Nephron progenitor cell (in vitro differentiated cells): ENCODE measurements at places on chromosomes 4 and X.

GRCh38 chr4:11446155-11446811 is 17.6 kb upstream of the HS3ST1 start:
- no peak for DNase-seq

GRCh38 chr4:6962211-6963041 is 52.8 kb downstream of the TBC1D14 start:
- no peak for DNase-seq

- DNase-seq = no peak
These were observed 176.7 kb upstream of the FAT1 start for GRCh38 chr4:186900232-186900900.

GRCh38 chr4:169346840-169347239 is 76.1 kb upstream of the SH3RF1 start:
- no peak for DNase-seq

- no peak for DNase-seq
These were observed 243.3 kb downstream of the CBR4 start for GRCh38 chr4:168766604-168767316.

GRCh38 chr4:6695660-6696610 is 2.3 kb downstream of the S100P start:
- DNase-seq = no peak

DNA sequence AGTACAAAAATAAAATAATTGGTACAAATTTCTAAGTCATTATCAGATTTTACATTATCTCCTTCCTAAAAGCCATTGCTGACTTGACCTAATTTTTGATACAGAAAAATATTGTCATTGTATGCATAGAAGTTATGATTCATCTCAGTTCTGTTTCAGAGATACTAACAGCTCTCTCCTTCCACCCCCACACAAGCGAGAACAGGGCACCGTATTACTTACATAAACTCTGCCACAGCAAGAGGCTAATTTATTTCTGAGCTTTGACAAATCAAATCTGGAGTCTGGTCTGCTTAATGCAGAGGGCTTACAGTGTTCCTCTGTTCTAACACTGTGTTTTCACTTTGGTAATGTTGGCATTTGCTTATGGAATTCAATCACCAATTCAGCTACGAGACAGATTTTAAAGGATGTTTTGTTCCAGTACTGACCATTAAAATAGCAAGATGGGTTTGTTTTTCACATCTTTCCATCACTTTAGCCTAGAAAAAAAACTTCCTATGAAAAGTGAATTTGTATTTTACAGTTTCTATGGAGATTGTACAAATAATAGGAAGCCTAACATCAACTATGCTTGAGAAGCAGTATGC is 181.8 kb downstream of the USP46 start:
- DNase-seq = no peak
